ENCODE measurements at places on chromosomes 12 and 14.
A peak's percentile ranks its signal among the peaks of the same experiment; 100 is the strongest.

DNA sequence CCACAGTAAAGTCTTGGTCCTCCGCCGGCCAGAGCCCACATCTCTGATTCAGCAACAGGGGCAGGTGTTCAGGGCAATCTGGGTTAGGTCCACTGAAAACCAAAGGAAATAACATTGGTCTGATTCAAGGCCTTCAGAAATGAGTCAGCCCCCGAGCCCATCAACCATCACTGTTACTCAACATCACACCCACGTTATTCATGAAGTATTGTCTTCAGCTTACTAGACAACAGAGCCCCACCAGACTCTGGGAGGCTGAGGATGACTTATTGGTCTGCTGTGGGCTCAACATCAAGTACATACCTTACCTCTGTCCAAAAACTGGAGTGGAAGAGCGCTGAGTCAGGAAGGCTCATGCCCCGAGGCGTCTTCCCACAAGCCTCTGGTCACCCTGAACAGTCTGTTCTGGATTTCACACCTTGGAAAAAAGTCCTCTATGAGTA lies 97.5 kb downstream of the ZFP36L1 start:
- DNase-seq: no peak

- DNase-seq: no peak
Measured at GRCh38 chr14:69570836-69571330, 3.8 kb downstream of the CCDC177 start.

DNA sequence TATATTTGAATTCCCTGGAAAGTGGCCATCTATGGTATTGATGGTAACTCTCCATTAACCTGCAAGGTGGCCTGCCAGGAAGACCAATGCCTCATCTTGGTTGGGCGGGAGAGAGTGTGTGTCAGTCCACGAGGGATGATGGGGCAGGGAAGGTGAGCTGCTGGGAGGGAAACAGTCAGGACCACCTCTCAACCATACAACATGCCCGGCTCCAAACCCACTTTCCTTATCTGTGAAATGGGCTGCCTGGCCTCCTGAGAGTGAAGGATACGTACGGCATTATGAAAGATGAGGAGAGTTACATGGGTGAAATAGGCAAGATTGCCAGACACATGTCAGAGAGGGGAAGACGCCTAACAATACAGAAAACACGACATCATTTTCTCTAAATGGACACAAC lies 70.9 kb downstream of the RBM19 start:
- DNase-seq: no peak

- DNase-seq: peak; percentile 73
Measured at GRCh38 chr12:47882781-47883546, 21.8 kb downstream of the VDR start.

DNA sequence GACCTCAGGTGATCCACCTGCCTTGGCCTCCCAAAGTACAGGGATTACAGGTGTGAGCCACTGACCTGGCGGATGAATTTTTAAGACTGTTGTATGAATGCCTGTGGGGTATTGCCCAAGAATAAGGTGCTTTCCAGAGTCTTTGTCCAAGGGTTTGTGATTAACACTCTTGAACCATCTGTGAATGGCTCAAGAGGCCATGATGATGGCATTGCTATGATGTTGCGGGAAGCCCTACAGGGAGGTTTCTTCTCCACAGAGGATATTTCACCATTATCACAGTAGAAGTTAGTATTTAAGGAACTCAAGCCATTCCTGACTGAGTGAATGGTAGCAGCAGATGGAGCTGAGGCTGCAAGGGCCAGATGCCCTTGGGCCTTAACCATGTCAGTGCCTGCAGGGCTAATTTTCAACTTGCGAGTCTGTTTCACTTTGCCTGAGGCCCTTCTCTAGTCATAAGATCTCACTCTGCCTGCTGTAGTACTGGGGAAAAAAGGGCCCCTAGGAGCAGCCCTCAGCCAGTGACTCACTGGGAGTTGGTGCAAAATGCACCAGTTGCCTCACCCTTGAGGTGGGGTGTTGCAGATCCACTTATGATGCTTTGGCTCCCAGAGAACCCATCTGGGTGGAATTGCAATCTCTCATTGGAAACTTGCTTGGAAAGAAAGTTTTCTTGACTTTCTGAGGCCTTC lies 108.6 kb upstream of the FLRT2 start:
- no peak for DNase-seq

DNA sequence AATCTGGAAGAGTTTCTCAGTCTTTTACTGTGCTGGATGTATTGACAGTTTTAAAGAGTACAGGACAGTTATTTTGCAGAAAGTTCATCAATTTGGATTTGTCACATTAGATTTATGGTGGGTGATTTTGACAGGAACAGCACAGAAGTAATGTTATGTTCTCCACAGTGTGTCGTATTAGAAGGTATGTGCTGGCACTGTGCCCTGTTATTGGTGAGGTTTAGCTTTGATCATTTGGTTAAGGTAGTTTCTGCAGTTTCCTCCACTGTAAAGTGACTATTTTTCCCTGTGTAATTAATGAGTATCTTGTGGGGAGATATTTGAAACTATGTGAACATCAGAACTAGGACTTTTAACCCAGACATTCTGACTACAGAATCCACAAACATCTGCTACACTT lies 308.5 kb upstream of the TBX3 start:
- DNase-seq: no peak

GRCh38 chr12:68406134-68406576 lies 74.0 kb upstream of the MDM1 start:
- no peak for DNase-seq

GRCh38 chr14:51750542-51750941 lies 98.8 kb downstream of the FRMD6 start:
- peak; percentile 42 for DNase-seq

DNA sequence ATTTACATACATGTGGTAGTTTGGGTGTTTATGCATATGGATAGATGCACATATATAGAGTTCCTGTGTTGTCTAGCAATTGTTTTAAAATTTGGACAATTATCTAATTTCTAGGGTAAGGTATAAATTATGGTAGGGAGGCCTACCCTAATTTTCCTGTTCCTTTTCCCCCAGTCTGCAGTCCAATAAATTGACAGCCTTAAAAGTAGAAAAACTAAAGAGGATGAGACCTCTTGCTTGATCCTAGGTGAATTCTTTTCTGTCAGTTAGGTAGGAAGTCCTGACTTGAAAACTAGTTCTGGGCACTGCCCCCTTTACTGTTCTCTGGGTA lies 2.1 kb upstream of the CDKN1B start:
- no peak for DNase-seq

GRCh38 chr12:121239351-121240061 lies 29.6 kb downstream of the P2RX4 start:
- DNase-seq: no peak

DNA sequence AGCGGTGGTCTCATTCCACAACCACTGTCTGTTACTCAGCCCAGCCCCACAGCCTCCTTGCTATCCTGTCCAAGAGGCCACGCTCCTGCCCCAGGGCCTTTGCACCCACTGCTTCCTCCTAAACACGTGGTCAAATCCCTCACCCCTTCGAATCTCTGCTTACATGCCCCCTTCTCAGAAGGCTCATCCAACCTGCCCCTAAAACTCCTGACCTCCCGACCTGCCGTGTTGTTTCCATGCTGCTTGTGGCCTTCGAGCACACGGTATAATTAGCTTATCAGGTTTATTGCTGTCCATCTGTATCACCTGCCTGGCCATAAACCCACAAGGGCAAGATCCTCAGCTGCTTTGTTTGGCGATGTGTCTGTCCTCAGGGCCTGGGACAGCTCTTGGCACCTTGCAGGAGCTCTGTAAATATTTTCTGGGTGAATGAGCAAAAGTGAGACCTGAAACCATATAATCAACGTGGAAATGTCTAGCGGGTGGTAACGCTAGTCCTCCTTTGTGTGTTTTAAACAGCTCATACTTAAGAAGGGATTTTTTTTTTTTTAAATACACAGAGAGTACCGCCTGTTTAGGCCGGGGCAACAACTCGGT lies 36.0 kb downstream of the SCARB1 start:
- no peak for DNase-seq

GRCh38 chr12:38956337-38956736 lies 50.9 kb upstream of the CPNE8 start:
- DNase-seq: no peak

- no peak for DNase-seq
Measured at GRCh38 chr12:71756054-71756690, 1.5 kb downstream of the RAB21 start.

DNA sequence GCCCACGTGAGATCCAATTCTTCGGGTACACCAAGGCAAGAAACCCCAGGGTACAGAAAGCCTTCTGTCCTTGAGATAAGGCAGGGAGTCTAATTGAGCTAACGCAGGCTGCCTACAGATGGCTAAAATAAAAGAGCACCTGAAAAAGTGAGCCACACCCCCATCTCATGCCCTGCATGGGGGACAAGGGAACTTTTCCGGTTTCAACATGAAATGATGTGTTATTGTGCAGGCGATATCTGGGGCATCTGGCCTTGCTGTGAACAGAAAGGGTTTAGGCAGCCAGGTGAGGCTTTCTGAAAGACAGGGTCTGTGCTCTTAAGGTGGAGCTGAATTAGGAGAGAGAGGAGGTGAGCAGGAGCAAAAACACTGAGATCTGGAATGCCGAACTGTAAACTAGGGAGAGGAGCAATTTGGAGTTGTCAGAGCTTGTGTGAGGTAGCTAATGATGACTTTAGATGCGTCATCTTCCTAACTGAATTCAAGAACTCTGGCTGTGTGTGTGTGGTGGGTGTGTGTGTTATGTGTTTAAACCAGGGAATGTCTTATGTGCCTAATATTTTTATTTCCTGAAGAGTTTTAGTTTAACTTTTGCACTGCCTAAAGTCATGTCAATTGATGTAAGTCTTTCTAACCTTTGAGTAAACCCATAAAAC lies 20.1 kb upstream of the LDHB start:
- DNase-seq: peak; percentile 28

DNA sequence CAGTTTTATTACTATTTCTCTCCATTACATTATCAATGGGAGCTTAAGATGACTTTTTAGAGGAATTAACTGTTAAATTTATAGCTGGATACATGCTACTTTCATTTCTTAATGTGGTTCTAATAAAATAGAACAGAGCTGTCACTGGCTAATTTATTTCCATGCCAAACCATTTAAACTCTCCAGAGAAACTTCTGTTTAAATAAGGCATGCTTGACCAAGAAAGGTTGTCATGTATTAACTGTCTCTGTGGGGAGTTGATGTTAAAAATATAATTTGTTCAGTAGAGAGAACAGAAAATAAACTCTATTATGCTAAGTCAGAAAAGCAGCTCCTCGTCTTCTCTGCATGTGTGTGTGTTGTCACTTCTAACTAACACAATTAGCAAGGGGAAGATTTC lies 447.4 kb downstream of the SLC16A7 start:
- DNase-seq: no peak

DNA sequence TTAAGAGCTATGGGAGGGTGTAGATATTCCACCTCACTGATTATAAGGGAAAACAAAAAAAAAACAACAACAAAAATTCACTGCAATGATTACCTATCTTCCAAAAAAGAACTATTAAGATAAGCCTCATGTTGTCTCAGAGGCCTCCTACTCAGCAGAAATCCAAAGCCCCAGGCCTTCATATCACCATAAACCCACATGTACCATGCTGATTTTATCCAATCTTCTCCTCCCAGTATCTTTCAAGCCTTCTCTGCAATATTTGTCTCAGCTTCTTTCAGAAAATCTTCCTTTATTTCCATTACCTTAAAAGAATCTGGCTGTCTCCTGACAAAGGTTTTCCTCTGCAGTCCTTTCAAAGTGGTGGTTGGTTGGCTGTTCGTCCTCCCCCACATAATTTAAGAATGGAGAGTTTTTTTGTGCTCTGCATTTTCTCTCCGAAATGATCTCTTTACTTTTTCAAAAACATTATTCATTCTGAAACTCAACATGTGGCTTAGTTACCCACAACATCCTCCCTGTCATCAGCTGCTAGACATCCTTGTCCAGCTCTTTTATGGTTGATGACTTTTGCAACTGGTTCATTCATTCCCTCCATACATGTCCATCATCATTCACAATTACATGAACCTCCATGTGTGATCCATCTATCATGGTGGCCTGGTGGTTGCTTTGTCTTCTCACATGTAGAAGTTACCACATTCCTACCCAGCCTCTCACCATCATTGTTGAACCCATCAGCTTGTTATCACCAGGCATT lies 2.9 kb upstream of the EPYC start:
- peak; percentile 4 for DNase-seq

DNA sequence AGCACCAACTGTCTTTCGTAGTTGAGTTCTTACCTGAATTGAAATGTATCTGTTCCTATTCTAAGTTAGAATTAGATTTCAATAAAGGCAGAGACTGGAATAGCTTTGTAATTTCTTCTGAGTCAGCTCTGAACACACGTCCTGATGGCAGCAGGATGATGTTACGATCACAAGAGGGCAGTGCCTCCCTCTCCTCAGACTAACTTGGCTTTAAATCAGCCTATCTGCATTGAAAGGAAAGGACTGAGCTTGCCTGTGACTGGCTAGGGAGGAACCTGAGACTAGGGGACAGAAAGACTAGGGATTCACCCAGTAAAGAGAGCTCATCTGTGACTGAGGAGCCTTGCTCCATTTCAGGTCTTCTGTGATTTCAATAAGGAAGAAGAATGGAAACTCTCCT lies 323.7 kb upstream of the OR4E1 start:
- peak; percentile 65 for DNase-seq

- no peak for DNase-seq
Measured at GRCh38 chr12:47271800-47272239, 192.1 kb upstream of the AMIGO2 start.

DNA sequence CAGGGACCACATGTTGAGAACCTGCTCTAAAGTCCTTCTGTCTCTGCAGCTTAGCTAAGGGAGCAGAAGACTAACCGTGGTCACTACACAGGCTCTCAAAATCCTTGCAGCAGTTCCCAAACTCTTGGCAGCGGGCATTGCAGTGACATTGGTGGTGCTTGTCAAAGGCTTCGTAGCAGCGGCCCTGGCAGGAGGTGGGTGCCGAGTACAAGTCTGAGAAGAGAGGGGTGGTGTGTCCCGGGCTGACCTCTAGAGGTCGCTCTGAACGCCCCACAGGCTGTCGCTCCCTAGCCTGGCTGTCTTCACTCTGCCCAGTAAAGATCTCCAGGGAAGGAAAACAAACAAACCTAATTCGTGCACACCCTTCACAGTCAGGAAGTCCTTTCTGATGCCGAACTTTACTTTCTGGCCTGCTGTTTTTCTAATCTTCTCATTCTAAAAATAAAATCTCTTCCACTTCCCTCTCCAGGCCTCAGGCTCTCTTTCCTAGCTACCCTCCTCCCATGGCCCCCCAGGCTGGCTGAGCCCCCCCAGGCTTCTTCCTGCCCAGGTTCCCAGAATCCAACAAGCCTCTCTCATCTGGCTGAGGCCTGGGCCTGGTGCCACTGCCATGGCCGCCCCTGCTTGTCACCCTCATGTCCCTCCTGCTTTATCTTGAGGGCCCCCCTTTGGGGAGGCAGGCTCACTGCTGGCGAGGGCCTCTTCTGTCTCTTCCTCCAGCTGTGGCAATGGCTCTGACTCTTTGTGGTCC lies 7.7 kb downstream of the ENDOU start:
- DNase-seq: peak; percentile 78

DNA sequence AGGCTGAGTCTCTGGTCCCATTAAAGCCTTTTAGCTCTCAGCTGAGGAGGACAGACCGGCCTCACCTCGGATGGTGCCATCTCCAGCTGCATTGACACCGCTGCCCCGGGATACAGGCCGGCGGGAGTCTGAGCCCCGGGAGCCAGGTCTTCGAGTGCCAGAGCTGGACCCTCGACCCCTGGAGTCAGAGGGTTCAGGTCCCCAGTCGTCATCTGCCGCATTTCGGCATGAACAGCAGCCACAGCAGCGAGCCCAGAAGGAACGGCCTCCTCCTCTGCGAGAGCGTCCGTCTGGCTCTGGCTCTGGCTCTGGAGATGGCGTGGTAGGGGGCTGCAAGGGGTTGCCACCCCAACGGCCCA lies 1.0 kb downstream of the TGM1 start:
- no peak for DNase-seq

- no peak for DNase-seq
Measured at GRCh38 chr12:45863332-45863731, 127.0 kb downstream of the SCAF11 start.

- no peak for DNase-seq
Measured at GRCh38 chr14:39381366-39381765, 50.9 kb downstream of the FBXO33 start.

All from activated naive CD4-positive, alpha-beta T cell treated with anti-CD3 and anti-CD28 coated beads for 36 hours (primary cell).